ENCODE measurements at places on chromosomes 12 and 14.

DNA sequence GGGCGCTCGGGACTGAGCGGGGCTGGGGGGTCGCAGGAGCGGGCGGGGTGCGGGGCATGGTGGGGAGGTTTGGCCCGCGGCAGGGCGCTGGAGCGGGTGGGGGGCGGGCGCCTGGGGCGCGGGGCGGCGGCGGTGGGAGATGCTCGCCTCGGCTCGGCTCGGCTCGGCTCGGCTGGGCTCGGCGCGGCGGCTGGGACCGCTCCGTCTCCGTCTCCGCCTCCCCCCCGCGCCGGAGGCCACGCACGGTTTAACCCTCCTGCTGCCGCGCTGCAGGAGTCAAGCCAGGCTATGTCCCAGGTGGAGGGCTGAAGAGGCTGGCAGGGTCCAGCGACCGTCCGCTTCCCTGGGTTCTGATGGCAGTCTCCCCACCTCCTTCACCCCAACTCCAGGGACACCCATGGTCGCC, at the start of gene PIANP:
Gene PIANP (minus strand): TSS at position 170 of the 406 bp plus-strand sequence. CDS start 2,754 bp downstream, outside the sequence.
- peak; percentile 84 for DNase-seq

- DNase-seq: no peak
These were observed 41.2 kb downstream of the SLC38A1 start for GRCh38 chr12:46227616-46228015.

GRCh38 chr14:102905116-102906108, 17.1 kb upstream of the AMN start:
- DNase-seq: no peak

- no peak for DNase-seq
These were observed 35.2 kb downstream of the ZFP36L1 start for GRCh38 chr14:68757618-68758081.

- no peak for DNase-seq
These were observed 29.2 kb upstream of the CAPRIN2 start for GRCh38 chr12:30783946-30784345.

- no peak for DNase-seq
These were observed 8.9 kb downstream of the RBMS2 start for GRCh38 chr12:56530390-56531055.

- no peak for DNase-seq
These were observed 92.7 kb upstream of the PLEKHA5 start for GRCh38 chr12:19036673-19037357.

GRCh38 chr14:30162066-30162465, 234.4 kb upstream of the PRKD1 start:
- no peak for DNase-seq

DNA sequence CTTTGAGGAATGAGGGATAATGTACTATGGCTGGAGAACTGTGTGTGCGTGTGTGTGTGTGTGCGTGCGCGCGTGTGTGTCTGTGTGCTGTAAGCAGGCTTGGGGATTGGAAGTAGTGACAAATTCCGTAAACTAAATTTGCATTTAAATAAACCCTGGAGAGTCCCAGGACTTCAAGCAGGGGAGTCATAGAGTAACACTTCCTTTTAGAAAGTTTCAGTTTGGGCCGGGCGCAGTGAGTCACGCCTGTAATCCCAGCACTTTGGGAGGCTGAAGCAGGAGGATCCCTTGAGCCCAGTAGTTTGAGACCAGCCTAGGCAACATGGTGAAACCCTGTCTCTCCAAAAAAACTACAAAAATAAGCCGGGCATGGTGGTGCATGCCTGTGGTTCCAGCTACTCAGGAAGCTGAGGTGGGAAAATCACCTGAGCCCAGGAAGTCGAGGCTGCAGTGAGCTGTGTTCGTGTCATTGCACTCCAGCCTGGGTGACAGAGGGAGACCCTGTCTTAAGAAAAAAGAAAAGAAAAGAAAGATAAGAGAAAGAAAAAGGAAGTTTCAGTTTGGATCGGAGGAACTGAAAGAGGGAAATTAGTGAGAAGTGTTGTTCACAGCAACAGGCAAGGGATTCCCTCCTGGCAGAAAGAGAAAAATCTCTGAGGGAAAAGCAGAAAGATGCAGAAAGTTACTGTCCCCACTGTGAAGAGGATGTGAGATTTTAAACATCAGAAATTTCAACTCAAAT, 222.7 kb upstream of the SOX5 start:
- DNase-seq: no peak

DNA sequence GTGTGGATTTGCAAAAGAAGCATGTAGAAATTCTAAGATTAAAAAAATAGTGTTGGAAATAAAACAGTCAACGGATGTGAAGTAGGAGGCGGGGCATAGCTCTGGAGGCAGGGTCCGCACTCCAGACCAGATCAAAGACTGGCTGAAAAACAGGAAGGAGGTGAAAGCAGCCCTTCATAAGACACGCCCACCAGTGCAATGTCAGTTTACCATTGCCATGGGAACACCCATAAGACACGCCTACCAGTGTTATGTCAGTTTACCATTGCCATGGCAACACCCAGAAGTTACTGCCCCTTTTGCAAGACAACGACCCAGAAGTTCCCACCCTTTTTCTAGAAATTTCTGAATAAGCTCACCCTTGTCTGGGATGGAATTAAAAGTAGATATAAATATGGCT, 87.1 kb downstream of the FZD10 start:
- no peak for DNase-seq

GRCh38 chr14:51139121-51139681, 44.3 kb upstream of the TRIM9 start:
- no peak for DNase-seq

DNA sequence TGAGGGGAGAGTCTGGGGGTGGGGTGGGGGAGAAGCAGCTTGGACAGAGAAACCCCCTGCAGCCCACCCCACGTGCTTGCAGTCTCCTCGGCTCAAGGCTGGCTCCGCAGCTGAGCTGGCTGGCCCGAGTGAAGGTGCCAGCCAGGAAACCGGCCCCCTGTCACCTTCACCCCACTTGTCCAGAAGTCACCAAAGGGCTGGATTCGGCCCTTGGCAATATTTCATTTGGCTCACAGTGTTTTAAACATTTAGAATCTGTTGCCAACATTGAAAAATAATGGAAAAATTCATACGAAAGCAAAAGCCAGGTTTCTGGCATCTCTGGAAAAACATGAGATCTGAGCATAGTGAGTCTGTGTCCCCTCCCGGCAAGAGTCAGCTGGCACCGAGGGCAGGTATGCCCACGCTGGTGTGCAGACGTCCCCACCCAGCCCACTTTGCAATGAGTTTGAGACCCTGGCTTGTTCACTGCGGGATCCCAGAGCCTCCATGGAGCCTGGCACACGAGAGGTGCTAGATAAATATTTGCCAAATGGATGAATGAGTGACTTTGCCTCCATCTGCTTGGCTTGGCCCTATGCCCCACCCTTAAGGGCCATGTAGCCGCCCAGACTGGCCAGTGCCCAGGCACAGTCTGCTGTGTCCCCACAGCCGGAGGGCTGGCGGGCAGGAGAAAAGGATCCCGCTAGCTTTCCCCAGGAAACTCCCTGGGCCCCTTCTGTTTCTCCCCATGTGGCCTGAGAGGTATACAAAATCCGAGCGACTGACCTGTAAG, 18.2 kb downstream of the MSI1 start:
- no peak for DNase-seq

DNA sequence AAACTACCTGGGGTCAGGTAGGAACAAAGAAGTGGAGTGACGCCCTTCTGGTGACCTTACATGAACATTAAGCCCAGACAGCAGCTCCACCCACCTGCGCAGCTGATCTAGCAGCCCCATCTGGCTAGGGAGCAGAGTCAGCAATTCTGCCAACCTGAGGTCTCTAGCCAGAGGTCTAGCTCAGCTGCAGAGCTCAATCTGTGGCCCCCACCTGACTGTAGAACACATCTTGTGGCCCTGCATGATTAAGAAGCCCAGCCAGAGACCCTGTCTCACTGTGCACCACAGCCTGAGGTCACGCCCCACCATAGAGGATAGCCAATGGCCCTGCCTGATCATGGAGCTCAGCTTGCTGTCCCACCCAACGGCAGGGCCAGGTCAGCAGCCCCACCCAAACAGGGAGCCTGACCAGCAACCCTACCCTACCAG, 50.6 kb upstream of the HIGD1C start:
- no peak for DNase-seq

- no peak for DNase-seq
These were observed 58.0 kb downstream of the SINHCAF start for GRCh38 chr12:31267966-31268365.

DNA sequence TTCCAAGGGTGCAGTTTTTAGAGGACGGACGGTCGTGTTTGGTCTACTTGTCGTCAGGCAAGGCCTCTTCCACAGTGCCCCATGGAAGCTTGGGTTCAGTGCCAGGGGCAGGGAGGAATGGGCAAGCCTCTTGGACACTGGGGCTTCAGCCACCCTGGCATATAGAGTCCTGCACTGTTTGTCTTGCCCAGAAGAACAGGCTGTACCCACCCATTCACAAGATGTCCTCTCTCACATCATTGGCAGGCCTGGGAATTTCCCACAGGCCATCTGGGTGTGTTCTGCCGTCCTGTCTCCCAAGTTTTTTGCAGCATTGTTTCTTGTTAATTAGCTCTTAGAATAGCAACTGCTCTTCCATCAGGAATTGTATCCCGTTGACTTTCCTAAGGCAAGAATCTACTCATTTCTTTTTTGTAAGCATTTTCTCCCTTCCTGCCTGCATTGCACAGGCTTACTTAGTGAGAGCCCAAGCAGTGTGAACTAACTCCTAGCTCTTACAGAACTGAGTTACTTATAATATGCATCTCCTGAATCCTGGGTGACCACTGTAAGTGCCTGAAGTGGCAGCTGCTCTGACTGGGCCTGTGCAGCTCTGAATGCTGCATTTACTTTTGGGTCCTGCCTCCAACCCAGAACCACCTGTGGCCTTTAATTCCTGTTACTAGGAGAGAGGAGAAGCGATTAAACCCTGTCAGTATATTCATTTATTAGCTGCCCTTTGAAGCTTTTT, 149.4 kb upstream of the HIF1A start:
- no peak for DNase-seq

GRCh38 chr14:30698463-30698862, 76.3 kb downstream of the SCFD1 start:
- no peak for DNase-seq

GRCh38 chr14:33451211-33451610, 499.7 kb downstream of the EGLN3 start:
- no peak for DNase-seq

- DNase-seq: no peak
These were observed 31.4 kb upstream of the C14orf180 start for GRCh38 chr14:104547998-104548700.

GRCh38 chr12:16606991-16607390, 1.0 kb upstream of the LMO3 start:
- DNase-seq: no peak

GRCh38 chr14:104442631-104443390, 136.8 kb upstream of the C14orf180 start:
- no peak for DNase-seq

GRCh38 chr12:3747543-3747942, 5.4 kb downstream of the CRACR2A start:
- no peak for DNase-seq

DNA sequence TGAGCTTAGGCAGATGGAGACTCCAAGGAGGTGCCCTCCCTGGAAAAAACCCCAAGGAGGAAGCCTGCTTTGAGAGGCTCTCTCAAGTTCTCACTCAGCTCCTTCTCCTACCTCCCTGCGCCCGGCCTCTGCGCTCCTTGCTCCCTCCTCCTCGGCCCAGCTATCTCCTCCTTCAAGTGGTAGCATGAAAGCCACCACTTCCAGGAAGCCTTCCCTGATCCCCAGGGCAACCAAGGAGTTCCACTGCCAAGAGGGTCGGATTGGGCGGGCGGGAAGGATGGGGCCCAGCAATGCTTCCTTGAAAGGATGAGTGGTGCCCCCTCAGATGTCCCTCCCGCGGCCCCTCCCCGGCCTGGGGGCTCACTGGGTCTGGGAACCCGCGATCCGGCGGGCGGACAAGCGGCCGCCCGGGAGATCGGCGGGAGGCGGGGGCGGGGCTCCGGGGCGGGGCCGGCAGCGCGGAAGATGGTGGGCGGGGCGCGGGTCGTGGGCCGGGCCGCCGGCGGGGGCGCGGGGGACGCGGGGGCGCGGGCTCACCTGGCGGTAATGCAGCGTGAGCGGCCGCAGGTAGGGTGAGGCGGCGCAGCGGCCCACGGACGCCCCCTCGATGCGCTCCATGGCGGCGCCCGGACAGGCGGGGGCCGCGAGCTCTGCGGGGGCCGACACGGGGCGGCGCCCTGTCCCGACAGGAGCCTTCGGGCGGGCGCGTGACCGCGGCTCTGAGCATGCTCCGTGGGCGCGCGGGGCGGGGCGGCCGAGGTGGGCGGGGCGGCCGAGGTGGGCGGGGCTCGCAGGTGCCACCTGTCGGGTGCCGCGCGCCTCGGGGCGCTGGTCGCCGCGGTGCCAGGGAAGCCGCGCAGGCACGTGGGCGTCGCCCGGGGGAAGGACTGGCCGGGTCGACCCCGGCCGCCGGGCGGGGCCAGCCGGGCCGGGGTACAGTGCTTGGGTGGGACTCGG, at the start of gene NUDT14:
Gene NUDT14 (minus strand): TSS at position 721 of the 957 bp plus-strand sequence. CDS start 103 bp downstream, at position 618.
- peak; percentile 83 for DNase-seq

- no peak for DNase-seq
These were observed 205.7 kb downstream of the TTC8 start for GRCh38 chr14:89029961-89030694.

DNA sequence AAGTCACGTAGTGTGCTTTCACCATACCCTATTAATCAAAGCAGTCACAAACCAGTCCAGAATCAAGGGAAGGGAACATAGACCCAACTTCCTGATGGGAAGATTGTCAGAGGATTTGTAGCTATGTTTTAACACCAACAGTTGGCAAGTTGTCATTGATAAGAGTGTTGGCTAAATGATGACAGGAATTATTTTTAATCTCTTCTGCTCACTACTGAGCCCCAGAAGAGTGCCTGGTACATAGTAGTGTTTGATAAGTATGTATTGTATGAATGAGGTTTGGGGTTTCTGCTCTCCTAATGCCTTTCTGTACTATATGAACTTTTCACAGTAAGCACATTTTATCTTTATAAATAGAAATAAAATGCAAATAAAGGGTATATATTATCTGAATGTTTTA, 14.7 kb downstream of the HCFC2 start:
- no peak for DNase-seq

DNA sequence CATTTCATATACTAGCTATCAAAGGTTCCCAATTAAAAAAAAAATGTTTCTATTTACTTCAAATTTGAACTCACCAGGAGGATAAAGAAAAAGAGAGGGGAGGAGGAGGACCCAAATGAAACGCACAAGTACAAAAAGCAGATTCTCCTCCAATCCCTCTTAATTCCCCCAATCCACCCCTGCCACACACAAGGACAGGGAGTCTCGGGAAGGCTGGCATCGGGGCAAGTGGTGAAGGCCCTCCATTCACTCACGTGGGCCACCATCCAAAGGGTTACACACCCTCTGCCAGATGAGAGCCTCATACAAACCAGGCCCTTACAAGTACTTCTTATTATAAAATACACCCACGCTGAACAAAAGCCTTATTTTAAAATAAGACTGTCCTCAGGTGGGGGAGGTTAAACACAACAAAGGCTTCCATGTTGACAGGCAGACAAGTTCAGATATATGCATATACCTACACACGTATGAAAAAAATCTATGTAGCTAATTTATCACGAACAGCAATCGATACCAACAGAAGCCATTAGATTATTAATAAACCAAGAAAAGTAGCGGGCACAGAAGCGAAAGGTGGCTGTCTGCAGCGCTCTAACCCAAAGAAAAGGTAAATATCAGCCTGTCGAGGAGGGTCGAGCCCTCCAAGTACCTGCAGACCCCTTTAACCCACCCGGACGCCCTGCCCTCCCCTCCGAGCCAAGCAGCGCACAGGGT, 1.5 kb downstream of the ATP2B1 start:
- DNase-seq: peak; percentile 10

All from nephron progenitor cell (in vitro differentiated cells).